Ovary (tissue), 10 donors: ENCODE measurements at places on chromosomes 1 and 21. TPM values are rescaled to one million over a fixed set of nuclear protein-coding genes. Genes with fewer than 3 reads are reported as not detected.
A peak's percentile ranks its signal among the peaks of the same experiment; 100 is the strongest.

DNA sequence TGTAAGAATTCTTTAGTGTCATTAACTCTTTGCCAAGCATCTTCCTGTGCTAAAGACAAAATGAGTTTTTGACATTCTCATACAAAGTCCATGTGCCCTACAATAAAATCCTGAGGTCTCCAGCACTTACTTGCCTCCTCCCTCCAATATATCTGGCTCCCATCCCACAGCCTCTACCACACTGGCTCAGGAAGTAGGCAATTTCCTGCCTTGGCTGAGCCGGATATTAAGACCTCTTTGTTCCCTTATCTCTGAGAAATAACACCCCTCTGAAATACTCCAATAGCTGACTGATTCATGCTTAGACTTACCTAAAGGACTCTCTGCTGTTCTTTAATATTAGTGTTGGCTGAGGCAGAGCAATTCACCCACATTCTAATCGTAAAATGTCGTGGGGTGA, 37.6 kb upstream of the GORAB start:
- DNase-seq: no peak
- no peaks in the 10 kb centered on the region for H3K36me3 ChIP-seq
- H3K27me3 ChIP-seq: peaks cover 2% of the 10 kb centered on the region
- H3K4me3 ChIP-seq: no peak overlapping the region
- H3K4me1 ChIP-seq: no peaks in the 10 kb centered on the region

- H3K4me3 ChIP-seq: no peak overlapping the region
- DNase-seq: no peak
- H3K27ac ChIP-seq: no peak overlapping the region
- no peaks in the 10 kb centered on the region for H3K4me1 ChIP-seq
- H3K27me3 ChIP-seq: no peaks in the 10 kb centered on the region
These were observed 347.2 kb upstream of the ZRANB2 start for GRCh38 chr1:71428029-71428428.

Gene CFAP107
- polyA plus RNA-seq: not detected

DNA sequence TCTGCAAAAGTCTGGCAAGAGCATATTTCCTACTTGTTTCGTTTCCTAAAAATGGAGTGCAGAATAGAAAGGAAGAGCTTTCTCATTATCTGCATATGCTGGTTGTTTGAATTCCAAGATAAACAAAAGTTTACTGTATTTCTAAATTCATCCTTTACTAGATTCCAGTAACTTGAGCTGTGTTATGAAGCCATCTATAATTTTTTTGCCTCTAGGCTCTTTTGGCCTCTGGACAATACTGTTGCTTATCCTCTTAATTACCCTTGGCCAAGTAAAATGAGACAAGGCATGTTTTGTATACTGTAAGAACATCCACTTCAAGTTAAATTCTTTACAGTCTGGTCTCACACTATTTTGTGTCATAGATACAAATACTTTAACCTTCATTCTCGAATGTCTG, 45.6 kb upstream of the HFM1 start:
- no peaks in the 10 kb centered on the region for H3K4me1 ChIP-seq
- DNase-seq: no peak
- no peaks in the 10 kb centered on the region for H3K36me3 ChIP-seq
- no peaks in the 10 kb centered on the region for H3K27me3 ChIP-seq

Gene CLCC1
- 14.4 TPM for polyA plus RNA-seq

- no peaks in the 10 kb centered on the region for H3K36me3 ChIP-seq
- H3K4me1 ChIP-seq: no peaks in the 10 kb centered on the region
- H3K27me3 ChIP-seq: no peaks in the 10 kb centered on the region
- no peak overlapping the region for H3K27ac ChIP-seq
- no peak overlapping the region for H3K4me3 ChIP-seq
These were observed 25.1 kb upstream of the BRDT start for GRCh38 chr1:91924146-91924545.

Gene CCDC30
- 4.3 TPM for polyA plus RNA-seq

DNA sequence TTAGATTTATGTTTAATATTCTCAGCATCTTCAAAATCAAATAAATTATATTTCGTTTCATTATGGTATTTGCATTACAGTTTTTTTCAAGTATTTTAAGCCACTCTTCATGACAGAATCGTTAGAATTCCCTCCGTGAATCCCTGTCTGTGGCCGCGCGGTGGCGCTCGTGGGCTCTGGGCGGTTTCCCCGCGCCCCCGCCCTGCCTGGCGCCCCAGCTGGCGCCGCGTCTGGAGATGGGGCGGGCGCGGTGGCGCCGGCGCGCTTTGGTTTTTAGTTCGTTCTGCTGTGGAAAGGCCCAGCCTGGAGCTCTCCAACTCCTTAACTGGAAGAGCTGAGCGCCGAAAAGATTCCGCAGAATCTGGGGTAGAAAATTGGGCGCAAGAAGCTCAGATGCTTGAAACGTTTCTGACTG, 25.7 kb downstream of the PRMT2 start:
- H3K4me3 ChIP-seq: peak overlapping the region; percentile 14
- peak; percentile 74 for DNase-seq
- no peaks in the 10 kb centered on the region for H3K36me3 ChIP-seq
- H3K27ac ChIP-seq: no peak overlapping the region
- no peaks in the 10 kb centered on the region for H3K27me3 ChIP-seq

- no peak overlapping the region for H3K4me3 ChIP-seq
- H3K36me3 ChIP-seq: no peaks in the 10 kb centered on the region
- DNase-seq: no peak
- no peaks in the 10 kb centered on the region for H3K27me3 ChIP-seq
- peaks cover 13% of the 10 kb centered on the region for H3K4me1 ChIP-seq
These were observed 86.2 kb downstream of the SIK1 start for GRCh38 chr21:43340491-43341377.

Gene MYBPH
- not detected for polyA plus RNA-seq

DNA sequence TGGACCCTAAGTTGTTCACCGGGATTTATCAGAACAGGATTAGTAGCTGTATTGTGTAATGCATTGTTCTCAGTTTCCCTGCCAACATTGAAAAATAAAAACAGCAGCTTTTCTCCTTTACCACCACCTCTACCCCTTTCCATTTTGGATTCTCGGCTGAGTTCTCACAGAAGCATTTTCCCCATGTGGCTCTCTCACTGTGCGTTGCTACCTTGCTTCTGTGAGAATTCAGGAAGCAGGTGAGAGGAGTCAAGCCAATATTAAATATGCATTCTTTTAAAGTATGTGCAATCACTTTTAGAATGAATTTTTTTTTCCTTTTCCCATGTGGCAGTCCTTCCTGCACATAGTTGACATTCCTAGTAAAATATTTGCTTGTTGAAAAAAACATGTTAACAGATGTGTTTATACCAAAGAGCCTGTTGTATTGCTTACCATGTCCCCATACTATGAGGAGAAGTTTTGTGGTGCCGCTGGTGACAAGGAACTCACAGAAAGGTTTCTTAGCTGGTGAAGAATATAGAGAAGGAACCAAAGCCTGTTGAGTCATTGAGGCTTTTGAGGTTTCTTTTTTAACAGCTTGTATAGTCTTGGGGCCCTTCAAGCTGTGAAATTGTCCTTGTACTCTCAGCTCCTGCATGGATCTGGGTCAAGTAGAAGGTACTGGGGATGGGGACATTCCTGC, 3.9 kb upstream of the OLFML3 start:
- DNase-seq: no peak
- H3K27me3 ChIP-seq: no peaks in the 10 kb centered on the region
- peaks cover 5% of the 10 kb centered on the region for H3K4me1 ChIP-seq
- no peak overlapping the region for H3K27ac ChIP-seq
- no peak overlapping the region for H3K4me3 ChIP-seq

Gene TTC24
- 0.12 TPM for polyA plus RNA-seq

DNA sequence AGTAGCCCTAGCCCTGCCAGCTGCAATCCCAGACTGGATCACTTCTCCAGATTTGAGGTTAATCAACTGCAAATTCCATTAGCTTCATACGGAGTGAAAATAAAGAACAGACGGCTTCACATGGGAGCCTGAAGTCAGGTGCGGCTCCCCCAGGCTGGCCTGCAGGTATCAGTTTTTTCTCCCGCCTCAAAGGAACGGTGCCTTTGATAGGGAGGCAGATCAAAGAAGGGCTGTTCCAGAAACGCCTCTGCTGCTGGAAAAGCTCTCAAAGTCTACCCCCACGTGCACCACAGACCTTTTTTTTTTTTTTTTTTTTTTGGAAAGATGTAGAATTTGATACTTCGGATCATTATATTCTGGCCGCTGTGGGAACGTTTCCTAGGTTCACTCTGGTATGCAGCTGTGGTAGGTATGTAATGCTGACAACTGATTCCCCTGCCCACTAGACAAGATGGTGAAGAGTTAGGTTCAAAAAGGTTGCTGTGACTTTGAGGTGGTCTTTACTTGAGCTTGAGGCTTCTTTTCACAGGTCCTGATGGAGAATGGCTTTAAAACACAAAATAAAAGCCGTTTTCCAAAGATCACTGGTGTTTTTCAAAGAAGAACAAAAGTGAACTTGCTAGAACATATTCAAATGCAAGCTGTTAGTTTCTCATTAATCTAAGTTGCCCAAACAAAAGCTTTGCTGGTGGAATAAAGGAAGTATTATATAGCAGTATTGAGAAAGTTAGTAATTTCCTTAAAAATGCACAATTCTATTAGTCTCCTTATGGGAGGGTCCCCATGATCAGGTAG, 189.0 kb upstream of the NFIA start:
- H3K36me3 ChIP-seq: no peaks in the 10 kb centered on the region
- no peaks in the 10 kb centered on the region for H3K4me1 ChIP-seq
- H3K4me3 ChIP-seq: no peak overlapping the region

Gene NOS1AP
- polyA plus RNA-seq: 1.8 TPM

DNA sequence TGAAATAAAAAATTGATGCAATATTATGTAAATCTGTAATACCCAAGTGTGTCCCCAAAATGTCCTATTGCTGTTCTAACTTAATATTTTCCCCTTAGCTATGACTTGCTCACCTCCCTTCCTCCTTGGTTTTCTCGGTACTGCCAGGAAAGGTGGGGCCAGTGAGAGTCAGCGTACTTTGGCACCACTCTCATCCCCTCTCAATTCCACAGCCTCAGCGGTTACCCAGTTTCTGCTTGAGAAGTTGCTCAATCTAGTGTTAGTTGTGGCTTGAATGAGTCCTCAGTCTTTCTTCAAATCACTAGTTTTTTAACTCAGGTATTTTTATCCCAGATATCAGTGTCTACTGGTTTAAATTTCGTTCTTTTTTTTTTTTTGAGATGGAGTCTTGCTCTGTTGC, 32.3 kb downstream of the BCAS2 start:
- no peak for DNase-seq
- no peaks in the 10 kb centered on the region for H3K4me1 ChIP-seq
- no peaks in the 10 kb centered on the region for H3K27me3 ChIP-seq
- H3K27ac ChIP-seq: no peak overlapping the region

DNA sequence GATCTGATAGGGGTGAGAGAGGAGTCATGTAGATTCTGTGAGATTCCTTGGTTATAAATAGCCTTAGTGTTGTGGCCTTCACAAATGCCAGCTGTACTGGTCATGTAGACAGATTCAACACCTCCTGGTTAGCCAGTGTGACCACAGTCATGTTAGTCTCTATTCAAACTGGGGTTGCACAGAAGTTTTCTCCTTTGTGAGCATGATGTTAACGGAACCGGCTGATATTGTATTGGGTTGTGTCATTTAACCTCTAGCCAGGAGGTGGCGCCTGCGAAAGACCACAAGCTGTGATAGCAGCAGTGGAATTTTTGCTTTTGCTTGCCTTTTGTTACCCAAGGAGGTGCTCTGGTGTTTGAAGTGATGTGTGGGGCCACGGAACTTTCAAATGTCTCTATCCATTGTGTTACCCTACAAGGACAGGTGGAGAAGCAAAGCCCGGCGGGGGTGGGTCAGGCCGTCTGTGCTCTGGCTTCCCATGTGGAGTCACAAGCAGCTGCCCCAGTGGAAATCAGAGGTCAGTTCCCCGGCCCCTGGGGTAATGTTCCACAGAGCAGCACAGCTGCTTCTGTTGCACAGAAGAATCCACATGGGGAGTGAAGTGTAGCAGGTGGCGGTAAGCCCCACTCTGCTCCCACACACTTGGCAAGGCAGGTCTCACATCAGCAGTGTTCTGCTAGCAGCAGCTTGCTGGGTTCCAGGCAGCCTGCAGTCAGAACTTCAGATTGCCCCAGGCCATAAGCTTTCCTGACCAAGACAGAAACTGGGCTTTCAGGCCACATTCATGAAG, 112.6 kb downstream of the ADAMTS1 start:
- no peaks in the 10 kb centered on the region for H3K27me3 ChIP-seq
- H3K4me1 ChIP-seq: no peaks in the 10 kb centered on the region
- no peak overlapping the region for H3K27ac ChIP-seq
- no peak overlapping the region for H3K4me3 ChIP-seq
- peak; percentile 63 for DNase-seq
- no peaks in the 10 kb centered on the region for H3K36me3 ChIP-seq
